Stimulated activated CD8-positive, alpha-beta memory T cell treated with anti-CD3 and anti-CD28 coated beads, Interleukin-4, amount 100 ng/mL, for 1 hour (primary cell): ENCODE measurements at places on chromosomes 12 and 14.

DNA sequence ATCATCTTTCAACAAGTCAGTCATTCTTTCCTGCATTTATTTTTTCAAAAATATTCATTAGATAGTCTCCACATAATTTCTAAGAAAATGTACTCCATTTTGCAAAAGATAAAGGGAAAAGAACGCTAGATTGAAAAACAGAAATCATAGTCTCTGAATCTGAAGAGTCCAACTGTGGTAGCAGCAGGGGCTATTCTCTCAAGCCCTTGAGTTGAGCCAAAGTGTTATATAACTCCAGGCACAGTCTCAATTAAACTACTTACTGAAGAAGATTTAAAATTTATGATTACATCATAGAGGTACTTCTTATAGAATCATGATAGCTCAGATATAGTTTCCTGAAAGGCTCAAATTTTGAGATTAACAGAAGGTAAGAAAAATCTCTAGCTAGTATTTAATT is 5.8 kb downstream of the LDHB start:
- DNase-seq = no peak

- no peak for DNase-seq
These were observed 98.4 kb downstream of the GTF2A1 start for GRCh38 chr14:81122326-81122725.

DNA sequence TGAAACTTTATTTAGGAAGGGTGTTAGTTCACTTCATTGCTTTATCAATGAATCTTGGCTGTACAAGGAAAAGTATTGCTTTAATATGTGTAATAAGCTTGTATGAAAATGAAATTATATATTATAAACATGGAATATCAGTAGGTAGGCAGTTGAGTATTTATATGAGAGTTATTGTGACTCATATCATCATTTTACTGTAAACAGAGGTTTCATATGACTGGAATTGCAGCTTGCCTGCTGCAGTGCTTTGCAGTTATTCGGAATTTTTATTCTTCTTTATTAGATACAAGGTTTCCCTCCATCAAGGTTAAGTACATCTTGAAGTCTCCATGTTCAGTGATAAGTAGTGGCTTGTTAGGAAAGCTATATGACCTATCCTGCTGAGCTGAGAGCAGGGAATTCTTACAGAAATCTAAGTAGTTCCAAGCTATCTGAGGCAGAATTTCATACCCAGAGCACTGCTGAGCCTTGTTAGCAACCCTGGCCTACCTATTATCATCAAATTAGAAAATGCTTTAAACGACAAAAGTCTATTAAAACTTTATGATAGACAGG is 111.2 kb downstream of the MGST1 start:
- DNase-seq = no peak

DNA sequence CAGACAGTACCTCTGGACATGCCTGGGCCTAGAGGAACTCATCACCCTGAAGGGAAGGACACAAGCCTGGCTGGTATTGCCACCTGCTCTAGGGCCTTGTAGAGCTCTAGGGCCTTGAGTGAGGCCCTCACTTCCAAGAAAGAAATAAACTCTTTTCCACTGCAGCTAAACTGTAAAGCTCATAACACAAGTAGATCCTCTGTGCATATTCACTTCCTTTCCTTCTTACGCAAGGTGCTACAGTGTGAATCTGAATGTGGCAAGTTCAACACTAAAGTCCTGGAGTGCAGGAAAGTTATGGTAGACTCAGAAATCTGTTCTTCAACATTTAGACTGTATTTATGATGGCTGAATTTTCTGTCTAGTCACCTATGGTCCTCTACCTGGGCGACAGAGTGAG is 14.5 kb downstream of the RNASE3 start:
- no peak for DNase-seq

DNA sequence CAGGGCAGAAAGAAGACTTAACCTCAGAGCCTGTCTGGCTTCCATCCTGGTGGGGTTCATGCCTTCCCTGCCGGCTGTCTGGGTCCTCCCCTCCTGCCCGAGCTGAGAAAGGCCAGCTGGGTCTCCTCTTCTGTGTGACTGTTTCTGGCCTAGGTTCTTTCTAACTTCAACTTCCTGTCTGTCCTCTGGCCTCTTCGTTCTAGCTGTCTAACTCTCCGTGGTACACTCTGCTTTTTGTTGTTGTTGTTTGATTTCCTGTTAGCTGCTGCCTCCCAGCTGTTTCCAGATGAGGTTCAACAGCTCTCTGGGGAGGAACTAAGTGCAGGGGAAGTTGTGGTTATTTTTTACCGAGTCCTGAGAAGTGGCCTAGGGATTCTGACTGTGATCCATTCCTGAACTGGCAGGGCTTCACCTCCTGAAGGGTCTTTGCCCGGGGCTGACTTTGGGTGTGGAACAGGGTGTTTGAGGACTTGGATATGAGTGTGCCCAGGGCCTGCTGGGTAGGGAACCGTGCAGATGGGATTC is 3.2 kb downstream of the MLXIP start:
- DNase-seq = no peak

DNA sequence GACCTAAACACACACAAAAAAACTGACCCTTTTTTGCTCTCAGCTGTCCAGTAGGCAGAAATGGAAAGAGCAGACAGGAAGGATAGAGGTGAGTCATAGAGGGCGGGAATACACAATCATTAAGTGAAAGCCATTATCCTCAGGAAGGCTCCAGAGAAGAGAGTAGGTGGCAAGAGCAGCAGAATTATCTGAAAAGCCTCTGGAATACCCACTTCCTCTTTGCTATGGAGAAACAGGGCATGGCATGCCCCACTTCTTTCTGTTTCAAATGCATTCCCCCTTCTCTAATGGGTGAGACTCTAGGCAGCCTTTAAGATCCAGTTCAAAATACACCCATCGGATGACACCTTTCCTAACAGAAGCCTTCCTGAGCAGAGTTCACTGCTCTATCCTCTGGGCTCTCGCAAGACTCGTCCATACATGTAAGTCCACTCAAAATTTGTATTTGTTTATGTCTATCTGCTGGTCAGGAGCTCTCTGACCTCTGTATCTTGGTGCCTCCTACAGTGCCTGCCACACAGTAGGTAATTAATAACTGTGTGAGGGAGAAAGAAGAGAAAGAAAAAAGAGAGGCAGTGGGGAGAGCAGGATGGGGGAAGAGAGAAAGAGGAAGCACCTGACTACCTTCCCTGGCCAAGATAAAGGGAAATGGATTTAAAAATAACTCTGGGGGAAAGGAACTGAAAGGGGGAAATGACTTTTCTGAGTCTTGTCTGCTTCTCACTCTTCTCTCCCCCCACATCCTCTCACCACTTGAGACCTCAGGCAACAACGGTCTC is 8.5 kb downstream of the KLHL33 start:
- no peak for DNase-seq

GRCh38 chr14:23357261-23357660 is 4.6 kb upstream of the SLC22A17 start:
- DNase-seq = no peak

- no peak for DNase-seq
These were observed 298.1 kb upstream of the SYT1 start for GRCh38 chr12:78566456-78566855.

GRCh38 chr12:52946334-52946733 is 2.6 kb upstream of the KRT18 start:
- DNase-seq = no peak

DNA sequence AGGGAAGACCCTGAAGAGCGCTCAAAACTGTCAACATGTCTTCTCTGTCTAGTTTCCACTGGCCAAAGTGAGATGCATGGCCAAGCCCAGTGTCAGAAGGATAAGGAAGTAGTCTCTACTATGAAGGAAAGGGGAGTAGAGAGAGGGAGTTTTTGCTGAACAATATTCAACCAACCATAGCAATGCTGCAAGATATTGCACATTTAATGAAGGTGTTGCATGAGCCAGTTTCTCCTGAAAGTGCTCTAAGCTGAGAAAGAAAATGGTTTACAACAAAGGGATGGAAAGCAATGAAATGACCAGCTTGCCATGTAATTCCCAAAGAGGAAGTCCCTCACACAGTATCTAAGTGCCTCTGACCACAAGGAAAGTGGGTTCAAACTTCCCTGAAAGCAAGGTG is 40.0 kb upstream of the NID2 start:
- DNase-seq = no peak

GRCh38 chr14:89212386-89213235 is 204.4 kb downstream of the FOXN3 start:
- no peak for DNase-seq

DNA sequence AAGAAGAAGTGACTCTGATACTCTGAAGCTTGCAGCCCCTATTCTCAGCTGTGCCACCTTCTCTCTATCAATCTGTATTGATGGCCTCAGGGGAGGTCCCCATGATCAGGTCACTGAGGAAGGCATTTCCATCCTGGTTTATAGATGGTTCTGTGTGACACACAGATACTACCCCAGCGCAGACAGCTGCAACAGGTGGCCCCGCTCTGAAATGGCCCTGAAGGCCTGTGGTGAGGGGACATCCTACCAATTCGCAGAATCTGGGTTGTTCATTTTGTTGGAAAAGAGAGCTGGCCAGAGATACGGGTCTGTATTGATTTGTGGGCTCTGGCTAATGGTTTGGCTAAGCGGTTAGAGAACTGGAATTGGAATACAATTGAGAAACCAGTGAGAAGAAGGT is 21.7 kb downstream of the DLK1 start:
- DNase-seq = no peak

GRCh38 chr12:16553457-16553856 is 52.5 kb downstream of the LMO3 start:
- DNase-seq = no peak

DNA sequence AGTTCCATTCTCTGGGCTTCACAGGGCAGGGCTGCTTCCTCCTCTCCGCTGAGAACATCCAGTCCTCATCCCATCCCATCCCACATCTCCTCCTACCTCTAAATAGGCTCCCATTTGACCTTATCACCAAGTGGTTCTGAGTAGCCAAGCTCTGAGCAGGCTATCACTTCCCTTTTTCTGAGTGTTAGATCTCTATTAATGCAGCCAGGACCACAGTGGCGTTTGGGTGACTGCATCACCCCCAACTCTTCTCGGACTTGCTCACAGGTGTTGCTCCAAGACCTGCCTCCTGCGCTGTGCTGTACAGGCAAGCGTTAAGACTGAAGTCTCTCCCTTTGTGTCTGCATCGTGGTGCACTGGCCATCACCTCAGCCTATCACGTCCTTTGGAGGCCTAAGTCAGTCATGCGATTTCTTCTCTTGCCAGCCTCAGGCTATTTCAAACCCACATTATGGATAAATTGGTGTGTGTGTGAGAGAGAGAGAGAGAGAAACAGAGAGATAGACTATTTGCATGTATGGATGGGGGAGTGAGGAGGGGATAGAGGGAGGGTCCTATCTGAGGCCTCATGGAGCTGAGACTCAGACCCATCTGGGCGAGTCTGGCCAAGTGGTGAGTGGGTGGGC is 12.4 kb upstream of the HHIPL1 start:
- no peak for DNase-seq

DNA sequence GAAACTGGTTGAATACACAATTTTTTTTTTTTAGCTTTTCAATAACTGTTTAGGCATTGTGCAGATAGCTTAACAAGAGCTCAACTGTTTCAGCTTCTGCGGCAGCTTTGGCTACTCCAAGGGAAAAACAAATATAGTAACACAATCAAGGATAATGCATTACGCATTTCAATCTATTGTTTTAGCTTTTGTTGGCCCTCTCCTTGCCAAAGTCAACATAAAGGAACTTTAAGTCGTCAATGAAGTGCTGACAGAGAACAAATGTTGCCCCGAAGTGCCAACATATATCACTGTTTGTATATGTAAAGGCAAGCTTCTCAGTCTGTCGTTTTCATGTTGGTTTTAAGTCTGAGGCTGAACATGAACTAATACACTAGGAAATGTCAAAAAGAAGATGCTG is 1087.4 kb upstream of the FLRT2 start:
- no peak for DNase-seq

DNA sequence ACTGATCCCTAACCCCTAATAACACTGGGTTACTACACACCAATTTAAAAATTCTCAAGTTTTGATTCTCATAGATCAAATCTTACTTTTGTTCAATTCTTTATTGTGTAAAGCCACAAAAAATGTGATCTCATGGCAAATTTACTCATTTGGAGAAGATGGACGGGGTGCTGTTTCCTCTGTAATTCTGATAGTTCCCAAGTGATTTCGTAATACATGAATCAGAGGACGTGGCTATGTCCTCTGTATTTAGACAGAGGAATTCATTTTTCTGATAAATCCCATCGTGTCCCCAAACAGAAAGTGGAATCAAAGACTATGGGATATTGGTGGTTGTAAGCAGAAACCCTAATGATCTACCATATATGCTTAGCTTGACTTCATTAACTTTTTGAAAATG is 76.6 kb upstream of the GNG2 start:
- DNase-seq = no peak

GRCh38 chr12:117564881-117565280 is 203.5 kb upstream of the NOS1 start:
- DNase-seq = no peak

GRCh38 chr12:115885040-115885690 is 392.3 kb downstream of the MED13L start:
- DNase-seq = no peak

DNA sequence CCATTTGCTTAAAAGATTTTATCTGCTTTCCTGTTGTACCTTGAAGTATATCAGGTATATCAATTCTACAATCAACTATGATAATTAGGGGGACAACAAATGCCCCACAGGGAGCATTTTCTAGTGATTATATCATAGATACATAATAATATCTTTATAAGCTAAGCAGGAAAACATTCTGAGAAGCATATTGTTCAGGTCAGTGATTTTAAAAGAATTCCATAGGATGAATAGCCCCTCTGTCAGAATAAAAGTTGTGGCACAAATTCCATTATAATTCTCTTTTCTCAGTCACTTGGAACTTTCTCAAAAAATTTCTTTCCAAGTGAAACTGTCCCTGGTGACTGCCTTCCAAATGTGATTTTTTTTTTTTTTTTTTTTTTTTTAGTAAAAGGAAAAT is 32.9 kb upstream of the HMGA2 start:
- DNase-seq = no peak

DNA sequence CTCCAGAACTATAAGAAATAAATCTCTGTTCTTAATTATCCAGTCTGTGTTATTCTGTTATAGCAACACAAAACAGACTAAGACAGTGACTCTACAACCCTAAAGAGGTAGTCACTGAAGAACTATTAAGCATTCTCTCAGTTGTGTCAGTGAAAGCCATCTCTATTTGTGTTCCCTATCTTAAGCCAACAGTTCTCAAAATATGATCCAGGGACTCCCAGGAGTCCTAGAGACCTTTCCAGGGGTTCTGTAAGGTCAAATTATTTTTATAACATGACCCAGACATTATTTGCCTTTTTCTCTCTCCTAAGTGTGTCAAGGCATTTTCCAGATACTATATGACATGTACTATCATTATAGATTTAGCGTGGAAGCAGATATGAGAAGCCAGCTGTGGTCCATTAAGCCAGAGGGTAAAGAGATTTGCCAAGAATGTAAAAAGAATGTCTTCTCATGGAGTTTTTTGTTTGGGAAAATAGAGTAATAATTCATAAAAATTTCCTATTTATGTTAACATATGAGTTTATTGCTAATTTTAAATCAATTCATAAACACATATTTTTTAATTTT is 315.8 kb downstream of the RGS6 start:
- DNase-seq = no peak

DNA sequence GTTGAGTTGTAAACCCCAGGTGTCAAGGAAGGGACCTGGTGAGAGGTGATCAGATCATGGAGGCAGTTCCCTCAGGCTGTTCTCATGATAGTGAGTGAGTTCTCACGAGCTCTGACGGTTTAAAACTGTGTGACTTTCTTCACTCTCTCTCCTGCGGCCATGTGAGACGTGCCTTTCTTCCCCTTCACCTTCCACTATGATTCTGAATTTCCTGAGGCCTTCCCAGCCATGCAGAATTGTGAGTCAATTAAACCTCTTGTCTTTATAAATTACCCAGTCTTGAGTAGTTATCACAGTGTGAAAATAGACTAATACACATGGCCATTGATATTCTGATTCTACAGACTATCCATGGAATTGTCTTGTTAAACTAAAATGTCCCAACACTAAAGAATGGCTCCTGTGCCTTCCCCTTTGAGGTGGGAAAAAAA is 85.6 kb downstream of the SLC2A13 start:
- no peak for DNase-seq
